T47D (cell line): ENCODE measurements at places on chromosomes 2 and 18.

GRCh38 chr18:74499633-74500032, 3.5 kb downstream of the CNDP2 start:
- DNase-seq = peak; percentile 72

DNA sequence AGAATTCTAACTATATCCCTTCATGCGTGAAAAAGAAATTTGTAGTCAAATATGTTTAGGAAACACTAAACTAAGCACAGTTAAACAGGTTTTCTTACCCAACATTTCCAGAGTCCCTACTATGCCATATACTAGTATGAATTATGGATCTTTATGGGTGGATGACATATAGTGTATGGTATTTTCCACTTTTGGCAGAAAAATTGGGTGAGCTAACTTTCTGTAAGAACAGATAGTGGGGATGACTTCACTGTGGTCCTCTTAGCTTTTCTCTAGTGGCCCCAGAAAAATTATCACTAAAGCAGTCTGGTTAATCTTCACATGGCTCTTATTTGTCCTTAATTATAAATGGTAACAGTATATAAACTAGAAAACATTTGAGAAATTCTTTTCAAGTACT, 240.0 kb upstream of the GULP1 start:
- no peak for DNase-seq

GRCh38 chr2:236557306-236558030, 12.2 kb upstream of the ACKR3 start:
- no peak for DNase-seq

GRCh38 chr2:144462266-144462665, 57.7 kb downstream of the ZEB2 start:
- DNase-seq = no peak

DNA sequence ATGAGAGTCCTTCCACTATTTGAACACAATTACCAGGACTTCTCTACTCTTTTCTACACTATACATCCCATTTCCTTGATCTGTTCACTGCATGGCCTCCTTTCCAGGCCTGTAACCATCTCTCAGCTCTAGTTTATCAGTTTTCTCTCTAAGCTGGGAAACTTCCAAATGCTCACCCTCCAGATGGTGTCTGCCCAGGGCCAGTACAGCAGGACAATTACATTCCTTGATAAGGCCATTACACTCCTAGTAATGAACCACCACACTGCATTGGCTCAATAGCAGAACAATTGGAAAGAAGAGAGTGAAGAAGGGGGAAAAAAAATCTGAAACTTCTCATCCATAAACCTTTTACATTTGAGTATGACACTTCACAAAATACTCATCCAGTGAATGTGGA, 359.1 kb downstream of the ALK start:
- DNase-seq = no peak

DNA sequence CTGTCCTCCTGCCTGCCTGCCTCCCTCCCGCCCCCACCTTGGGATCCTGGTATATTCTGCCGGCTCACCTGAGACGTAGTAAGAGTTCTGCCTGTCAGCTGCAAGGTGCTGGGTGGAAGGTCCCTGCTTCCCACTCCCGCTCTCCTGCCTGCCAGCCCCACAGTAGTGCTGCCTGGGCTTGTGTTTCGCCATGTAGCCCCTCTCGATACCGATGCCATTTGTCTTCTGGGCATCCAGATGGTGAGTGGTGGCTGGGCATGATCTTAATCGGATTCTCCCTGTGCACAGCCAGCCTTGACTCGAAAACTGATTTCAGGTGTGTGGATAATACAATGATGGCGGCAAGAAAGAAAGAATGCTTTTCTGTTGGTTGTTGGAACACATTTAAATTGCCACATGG, 184.9 kb downstream of the AGAP1 start:
- no peak for DNase-seq

DNA sequence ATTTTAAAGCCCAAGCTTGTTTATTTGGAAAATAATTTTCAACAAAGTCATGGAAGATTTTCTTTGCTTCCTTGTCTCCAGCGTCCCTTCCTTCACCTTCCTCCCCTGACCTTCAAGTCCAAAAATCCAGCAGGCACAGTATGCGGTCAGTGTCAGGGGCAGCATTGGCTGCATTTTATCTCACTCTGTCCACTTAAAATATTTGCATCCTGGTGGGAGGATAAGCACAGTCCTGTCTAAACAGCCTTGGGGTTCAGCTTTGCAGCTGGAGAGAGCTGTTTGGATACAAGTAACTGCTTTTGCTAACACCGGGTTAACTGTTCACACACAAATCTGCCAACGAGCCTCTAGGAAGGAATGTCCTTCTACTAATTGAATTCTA, 318.1 kb downstream of the PDE11A start:
- DNase-seq = peak; percentile 80
